NCI-H2107 (cell line): ENCODE measurements at places on chromosomes 5 and 9.
A peak's percentile ranks its signal among the peaks of the same experiment; 100 is the strongest.

DNA sequence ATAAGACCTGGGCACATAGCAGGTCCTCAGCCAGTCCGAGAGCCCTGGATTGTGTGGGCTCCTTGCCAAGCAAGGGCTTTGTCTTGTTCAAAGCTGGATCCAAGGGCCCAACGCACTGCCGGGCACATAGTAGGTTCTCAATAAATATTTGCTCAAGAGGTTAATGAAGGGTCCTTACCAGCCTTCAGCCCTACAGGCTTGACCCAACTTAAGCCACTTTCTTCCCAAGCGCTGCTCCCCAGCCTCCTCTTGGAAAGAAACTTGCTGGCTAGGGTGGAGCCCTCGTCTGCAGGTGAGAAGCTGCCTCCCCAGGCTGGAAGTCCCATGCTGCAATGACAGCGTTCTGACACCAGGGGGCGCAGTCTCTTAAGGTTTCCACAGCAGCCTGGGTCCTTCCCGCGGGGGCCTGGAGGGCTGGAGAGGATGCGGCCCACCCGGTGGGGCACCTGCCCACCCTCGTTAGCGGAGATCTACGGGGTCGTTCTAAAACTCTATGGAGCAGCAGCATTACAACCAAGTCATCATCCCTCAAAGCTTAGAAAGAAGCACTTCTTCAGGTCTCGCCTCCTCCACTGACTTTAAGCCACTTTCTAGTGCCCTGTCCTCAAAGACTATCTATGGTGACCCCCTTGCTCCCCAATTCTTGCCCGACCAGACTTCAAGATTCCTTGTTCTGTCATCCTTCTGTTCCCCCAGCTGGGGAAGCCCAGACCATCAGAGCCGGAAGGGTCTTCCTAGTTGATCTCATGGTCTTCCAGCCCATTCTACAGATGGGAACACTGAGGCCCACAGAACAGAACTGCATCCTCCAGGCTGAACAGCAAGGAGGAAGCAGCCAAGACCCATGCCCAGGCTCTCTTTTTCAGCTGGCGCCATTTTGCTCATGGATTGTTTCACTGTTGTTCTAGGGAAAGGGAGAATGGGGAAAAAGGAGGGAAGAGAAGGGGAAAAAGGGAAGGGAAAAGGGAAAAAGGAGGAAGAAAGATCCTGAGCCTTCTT, 115.4 kb downstream of the LHX2 start:
- peak; percentile 38 for DNase-seq

GRCh38 chr5:112228667-112229066, 190.4 kb downstream of the EPB41L4A start:
- DNase-seq: no peak

GRCh38 chr9:14281136-14281795, 32.7 kb downstream of the NFIB start:
- DNase-seq: no peak

DNA sequence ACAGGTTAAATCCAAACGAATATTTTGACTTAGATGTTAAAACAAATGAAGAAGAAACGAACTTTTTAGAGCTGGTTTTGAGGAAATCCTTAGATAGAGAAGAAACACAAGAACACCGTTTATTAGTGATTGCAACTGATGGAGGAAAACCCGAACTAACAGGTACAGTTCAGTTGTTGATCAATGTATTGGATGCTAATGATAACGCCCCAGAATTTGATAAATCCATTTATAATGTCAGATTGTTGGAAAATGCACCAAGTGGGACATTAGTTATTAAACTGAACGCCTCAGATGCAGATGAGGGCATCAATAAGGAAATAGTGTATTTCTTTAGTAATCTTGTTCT, 842 bp downstream of the PCDHA5 start:
- no peak for DNase-seq

GRCh38 chr5:64074533-64074932, 91.1 kb upstream of the RNF180 start:
- no peak for DNase-seq

GRCh38 chr9:92294297-92294676, 790 bp upstream of the IARS1 start:
- no peak for DNase-seq

DNA sequence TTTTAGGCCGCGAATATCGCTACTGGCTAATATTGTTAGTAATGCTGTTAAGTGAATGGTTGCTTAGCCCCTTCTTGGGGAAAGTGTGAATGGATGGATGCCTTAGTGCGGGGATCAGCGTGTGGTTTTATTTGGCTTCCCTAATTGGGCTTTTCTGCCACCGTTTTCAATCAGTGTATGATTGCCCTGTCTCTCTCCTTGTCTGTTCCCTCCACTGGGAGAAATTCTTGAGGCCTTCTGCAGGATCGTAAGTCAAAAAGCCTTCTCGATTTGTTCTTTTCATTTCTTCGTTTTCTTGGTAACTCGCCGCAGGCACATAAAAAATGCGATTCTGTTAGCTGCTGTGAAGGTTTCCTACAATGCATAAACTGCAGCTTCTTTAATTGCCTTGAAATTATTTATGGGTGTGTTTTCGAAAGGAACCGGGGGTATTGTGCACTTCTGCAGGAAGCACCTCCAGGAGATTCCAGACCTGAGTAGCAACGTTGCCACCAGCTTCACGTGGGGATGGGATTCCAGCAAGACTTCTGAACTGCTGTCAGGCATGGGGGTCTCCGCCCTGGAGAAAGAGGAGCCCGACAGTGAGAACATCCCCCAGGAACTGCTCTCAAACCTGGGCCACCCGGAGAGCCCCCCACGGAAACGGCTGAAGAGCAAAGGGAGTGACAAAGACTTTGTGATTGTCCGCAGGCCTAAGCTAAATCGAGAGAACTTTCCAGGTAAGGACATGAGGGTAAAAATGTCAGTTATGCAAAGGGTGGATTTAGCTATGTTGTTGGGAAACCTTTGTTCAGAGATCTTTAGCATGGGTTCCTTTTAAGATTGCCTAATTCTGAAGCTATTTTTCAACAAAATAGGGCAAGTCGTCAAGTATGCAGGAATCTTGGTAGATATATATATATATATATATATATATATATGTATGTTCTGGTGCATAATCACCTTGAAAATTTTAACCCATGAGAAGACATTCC, 700 bp downstream of the SKP2 start:
- no peak for DNase-seq

- DNase-seq: no peak
Observed at GRCh38 chr5:6269925-6270324, 108.4 kb downstream of the MED10 start.

GRCh38 chr5:61298580-61298979, 33.5 kb upstream of the ZSWIM6 start:
- no peak for DNase-seq

DNA sequence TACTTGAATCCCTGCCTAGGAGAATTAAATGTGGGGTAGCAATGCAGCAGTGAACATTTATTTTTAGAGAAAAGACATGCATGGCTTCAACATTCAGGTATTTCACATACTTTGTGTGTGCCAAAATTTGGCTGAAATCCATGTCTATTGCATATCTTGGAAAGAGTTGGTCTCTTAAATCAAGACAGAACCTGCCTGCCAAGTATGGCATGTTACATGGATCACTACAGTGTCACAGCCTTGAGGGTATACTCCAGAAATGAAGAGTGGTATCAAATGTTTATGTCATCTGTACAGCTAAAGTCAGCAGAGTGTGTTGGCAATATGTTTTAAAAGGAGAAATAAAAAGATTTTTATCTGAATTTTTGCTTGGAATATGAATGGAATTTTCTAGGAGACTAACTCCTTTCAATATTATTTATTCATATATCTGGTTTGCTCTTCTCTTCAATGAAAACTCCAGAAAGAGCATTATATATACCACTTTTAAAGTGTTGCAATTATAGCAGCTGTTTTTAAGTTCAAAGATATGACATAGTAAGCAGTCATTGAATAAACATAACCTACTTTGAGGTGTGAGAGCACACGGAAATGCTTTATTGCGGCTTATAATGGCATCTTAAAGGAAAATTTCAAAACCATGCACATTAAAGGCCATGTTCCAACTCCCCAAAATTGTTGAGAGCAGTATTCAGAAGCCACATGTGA, 95.4 kb upstream of the MINAR2 start:
- no peak for DNase-seq

GRCh38 chr9:128494108-128494745, 10.3 kb upstream of the GLE1 start:
- DNase-seq: no peak

DNA sequence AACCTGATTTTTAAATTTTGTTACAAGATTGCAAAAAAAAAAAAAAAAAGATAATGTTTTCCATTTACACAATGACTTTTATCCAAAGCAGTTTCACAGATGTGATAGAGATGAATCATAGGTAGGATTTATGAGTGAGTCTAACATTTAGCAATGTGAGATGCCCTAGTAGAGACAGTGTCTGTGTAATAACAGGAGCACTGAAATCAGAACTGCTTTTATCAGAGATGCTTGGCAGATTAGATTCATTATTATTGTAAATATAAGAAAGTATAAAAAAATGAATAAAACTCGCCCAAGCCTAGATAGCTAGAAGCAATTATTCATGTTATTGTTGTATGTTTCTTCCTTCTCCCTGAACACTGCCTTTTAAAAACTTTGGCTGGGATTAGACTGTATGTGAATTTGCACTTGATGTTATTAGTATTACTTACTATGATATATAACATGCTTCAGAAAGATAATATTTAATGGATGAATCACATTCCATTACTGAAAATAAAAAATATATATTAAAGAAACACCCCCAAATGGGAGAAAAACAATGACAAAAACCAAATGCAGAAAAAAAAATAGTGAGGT, 567.3 kb upstream of the KLF4 start:
- DNase-seq: no peak
